NCI-H1694 treated with DMSO at 0.1 percent for 48 hours (cell line): ENCODE measurements at places on chromosomes 4 and X.

DNA sequence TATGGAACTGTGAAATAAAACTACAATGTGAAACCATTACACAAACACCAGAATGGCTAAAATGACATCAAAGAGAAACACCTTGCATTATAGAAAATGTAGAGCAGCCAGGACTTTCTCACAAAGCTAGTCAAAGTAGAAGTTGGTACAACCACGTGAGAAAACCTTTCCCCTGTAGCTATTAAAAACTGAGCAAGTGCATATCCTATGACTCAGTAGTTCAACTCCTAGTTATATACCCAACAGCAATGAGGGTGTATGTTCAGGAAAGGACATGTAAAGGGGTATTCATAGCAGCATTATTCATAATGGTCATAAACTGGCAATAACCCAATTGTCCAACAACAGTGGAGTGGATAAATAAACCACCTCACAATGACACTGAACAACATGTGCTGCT lies 177.5 kb upstream of the NUDT10 start:
- DNase-seq: no peak

GRCh38 chr4:137610960-137611359 lies 78.7 kb upstream of the PCDH18 start:
- no peak for DNase-seq

DNA sequence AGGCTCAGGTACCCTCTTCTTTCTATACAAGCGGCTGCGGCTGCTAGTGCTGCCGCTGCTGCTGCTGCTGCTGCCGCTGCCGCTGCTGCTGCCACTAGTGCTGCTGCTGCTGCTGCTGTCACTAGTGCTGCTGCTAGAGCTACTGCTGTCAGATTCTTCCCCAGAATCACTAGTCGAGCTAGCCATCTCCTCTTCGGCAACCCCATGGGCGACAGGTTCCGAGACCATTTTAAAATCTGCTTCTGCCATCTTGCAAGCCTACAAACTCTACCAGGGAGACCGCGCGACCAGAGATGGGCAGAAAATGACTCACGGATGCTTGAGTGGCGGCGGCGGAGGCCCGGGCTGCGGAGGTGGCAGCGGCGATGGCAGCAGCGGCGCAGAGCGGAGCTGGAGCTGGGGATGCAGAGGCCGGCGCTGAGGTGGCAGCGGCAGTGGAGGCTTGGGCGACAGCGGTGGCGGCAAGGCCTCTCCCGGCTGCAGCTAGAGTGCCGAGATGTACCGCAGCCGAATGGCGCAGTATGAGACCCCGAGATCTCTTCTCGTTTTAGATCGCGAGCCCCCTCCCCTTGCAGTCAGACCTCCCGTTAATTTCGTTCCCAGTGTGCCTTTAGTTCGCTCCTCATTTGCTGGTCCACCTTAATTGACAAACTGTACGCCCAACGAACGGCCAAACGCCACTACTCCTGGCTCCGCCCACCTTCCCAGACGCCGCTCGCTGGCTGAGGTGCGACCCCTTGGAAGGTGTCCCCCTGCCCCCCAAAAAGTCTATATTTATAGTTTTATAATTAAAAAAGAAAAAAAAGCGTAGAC lies at the start of gene NAP1L3:
Gene NAP1L3 (minus strand): TSS at position 523 of the 813 bp plus-strand sequence. CDS start 274 bp downstream, at position 249.
- peak; percentile 94 for DNase-seq

- no peak for DNase-seq
Measured at GRCh38 chr4:149988087-149988410, 90.2 kb upstream of the DCLK2 start.

- DNase-seq: no peak
Measured at GRCh38 chrX:13994536-13995080, 35.1 kb downstream of the GEMIN8 start.

GRCh38 chr4:79739912-79740311 lies 331.9 kb upstream of the GK2 start:
- DNase-seq: no peak

- no peak for DNase-seq
Measured at GRCh38 chr4:14096396-14096965, 469.0 kb upstream of the BOD1L1 start.

DNA sequence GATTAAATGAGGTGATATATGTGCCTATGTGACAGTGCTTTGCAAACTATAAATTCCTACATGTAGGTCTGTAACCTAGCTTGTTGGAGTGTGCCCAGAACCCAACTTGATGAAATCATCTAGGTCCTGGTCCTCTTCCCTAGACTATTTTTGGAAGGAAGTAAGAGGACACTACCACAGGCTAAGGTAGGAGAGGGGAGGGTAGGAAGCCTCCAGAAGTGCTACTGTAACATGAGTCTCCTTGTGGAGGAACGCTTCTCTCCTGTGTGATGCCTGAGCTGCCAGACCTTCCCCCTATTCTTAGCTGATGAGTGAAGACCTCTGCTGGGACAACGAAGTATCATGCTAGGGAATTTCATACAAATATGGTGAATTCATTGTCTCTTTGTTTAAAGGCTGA lies 41.8 kb upstream of the IL21 start:
- DNase-seq: no peak

DNA sequence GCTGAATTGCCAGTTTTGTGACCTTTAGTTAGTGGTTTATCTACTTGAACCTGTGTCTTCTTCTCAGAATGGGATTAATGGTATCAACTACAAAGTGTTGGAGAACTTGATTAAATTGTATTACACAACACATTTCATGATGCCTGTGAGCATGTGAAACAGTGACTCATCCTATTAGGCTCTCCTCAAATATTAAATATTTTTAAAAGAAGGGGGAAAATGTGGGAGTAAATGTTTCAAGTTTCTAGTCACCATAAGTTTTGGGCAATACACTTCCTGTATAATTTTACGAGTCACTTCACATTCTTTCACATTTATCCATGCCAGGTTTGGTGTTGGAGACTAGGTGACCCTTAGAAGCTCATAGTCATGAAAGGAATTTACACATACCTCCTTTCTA lies 147.0 kb downstream of the HS3ST1 start:
- no peak for DNase-seq

GRCh38 chrX:84044051-84044450 lies 143.9 kb downstream of the RPS6KA6 start:
- no peak for DNase-seq

GRCh38 chr4:126753592-126753991 lies 879.2 kb upstream of the INTU start:
- DNase-seq: no peak

- DNase-seq: no peak
Measured at GRCh38 chr4:143404555-143404954, 67.9 kb downstream of the GAB1 start.

GRCh38 chr4:7342223-7343080 lies 92.3 kb downstream of the PSAPL1 start:
- no peak for DNase-seq

DNA sequence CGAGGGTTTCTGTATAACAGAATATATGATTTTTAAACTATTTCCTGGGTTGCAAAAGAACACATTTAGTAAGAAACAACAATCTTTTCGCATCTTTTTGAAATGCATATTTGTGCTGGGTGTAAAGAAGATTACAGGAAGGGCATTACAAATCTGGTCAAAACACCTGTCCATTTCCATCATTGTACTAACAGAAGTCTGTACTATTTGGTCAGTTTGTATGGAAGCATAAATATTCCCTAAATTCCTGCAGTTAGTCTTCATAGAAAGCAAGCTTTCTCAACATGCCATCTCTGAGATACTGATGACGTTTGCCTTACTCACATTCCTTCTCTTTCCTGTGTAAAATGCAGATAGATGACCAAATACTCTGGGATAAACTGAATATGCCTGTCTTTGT lies 203.3 kb downstream of the NWD2 start:
- DNase-seq: no peak

- DNase-seq: no peak
Measured at GRCh38 chrX:4627414-4627813, 914.0 kb upstream of the PRKX start.

DNA sequence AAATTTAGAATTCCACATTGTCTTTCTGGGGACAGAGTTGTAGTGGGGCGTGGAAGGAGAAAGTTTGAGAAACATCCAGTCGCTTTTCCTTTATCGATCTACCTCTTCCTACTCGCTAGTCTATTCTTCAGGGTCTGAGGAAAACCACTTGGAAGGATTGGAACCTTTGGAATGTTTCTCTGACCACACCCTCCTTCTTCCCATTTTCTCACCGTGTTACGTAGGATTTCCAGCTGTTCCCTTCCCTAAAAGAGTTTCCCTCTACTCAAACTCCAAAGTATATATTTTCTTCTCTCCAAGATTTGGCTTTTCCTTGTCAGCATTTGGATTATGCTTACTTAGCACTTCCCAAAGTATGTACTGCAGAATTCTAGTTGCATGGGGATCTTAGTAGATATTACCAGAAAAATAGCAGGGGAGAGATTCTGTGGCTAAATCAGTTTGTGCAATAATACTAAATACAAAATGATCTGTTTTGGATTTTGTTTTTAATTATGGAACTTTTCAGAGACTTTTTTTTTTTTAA lies 4.9 kb downstream of the ENPEP start:
- DNase-seq: no peak

GRCh38 chr4:182923796-182924340 lies 6.7 kb upstream of the DCTD start:
- DNase-seq: no peak

DNA sequence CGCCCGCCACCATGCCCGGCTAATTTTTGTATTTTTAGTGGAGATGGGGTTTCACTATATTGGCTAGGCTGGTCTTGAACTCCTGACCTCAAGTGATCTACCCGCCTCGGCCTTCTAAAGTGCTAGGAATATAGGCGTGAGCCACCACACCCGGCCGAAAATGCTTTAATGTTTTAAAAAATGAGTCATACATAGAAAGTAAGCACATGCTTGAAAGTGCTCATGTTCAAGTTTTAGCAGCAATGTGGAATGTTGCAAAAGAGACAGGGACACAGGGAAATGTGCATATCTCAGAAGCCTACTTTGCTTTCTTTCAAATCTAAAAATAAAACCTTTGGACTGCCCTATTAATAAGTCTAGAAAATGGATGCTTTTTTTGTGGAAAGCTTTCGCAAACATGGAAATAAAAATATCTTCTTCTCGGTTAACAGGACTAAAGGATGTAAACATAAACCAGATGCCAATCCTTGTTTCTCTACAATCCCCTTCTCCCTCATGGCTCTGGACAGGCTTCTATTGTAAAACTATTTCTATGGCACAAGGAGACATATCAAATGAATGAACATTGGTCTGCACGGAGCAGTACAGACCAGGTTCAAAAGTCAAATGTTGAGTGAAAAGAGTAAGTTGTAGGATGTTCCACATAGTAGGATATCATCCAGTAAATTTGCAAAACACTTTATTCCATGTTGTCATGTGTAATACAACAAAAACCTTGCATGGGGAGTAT lies 15.0 kb downstream of the MECP2 start:
- DNase-seq: no peak

- DNase-seq: peak; percentile 17
Measured at GRCh38 chr4:139208404-139208945, 31.5 kb upstream of the ELF2 start.

DNA sequence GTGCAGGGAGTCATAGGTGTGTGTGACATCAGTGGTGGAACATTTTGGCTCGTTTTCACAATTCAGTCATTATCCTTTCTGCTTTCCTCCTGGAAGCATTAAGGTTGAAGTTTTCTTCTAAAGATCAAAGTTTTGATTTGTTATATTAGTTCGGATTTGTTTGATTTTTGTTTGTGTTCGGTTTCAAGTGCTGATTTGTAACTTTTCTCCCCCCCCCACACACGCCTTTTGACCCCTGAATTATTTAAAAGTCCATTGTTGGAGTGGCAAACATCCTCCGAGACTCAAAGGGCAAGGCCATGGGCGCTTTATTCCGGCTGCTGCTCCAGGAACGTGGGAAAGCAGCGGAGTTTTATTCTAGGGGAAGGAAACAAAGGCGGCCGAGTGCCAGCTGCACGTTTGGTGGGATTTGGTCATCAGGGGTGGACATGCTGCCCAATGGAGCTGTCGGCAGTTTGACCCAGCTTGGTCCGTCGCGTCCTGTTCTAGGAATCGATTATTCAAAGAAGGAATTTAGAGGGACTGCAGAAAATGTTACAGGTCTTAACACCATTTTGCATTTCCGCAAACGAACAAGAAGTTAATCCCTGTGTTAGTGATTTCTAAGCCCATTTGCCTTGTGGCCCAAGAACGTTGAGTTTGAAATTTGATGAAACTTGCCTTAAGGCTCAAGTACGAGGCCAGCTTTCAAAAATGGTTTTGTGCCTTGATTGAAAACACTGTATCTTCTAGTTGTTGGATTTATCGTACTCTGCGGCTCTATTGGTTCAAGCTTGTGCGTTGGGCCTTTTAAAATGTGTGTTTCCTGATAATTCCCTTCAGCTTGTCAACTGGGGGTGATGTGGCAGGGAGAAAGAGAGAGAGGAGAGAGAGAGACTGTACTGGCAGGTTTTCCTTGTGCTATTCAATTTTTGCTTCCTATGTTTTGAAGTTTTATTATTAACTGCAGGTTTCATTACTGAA lies 565 bp upstream of the ZNF41 start:
- DNase-seq: peak; percentile 15

DNA sequence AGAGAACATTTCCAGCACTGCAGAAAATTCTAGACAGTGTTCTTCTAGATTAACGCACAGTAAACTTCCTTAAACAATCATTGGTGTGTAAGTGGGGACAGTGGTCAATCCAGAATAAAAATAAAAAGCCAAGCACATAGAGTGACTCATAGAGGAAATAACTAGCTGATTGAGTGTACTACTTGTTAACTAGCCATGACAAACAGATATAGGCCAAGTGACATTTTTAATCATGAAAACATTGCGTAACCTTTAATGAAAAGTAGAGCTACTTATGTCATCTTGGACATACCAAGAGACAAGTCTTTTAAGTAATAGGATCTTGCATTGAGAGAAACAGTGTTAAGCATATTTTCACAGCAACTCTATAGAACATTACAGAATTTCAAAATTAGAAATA lies 233.9 kb upstream of the MAB21L2 start:
- no peak for DNase-seq

DNA sequence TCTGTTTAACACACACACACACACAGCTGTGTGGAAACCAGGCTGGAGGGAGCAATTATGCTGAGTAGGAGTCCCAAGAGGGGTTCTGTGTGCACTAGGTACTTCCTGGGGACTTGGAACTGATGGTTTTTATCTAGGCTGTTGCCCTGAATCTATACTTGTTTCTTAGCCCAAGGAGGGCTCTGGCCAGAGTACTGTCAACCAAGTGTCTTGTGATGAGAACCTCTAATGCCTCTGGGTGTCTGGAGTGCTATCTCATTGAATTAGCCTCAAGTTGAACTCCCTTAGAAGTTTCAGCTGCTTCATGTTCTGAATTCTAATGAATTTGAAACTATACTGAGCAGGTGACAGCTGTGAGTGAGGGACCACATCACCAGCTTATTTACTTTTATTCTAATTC lies 16.6 kb downstream of the ARHGAP24 start:
- DNase-seq: peak; percentile 9
